ENCODE measurements at places on chromosomes 16 and 17. TPM values are rescaled to one million over a fixed set of nuclear protein-coding genes. Genes with fewer than 3 reads are reported as not detected.

The BTBD17 gene
- polyA plus RNA-seq: not detected

The OXLD1 gene
- polyA plus RNA-seq: 13.4 TPM

The TCAP gene
- polyA plus RNA-seq: 0.12 TPM

The IRX3 gene
- not detected for polyA plus RNA-seq

The SYCE1L gene
- 0.15 TPM for polyA plus RNA-seq

The ABCA10 gene
- polyA plus RNA-seq: 0.58 TPM

The TMEM238L gene
- not detected for polyA plus RNA-seq

The PRCD gene
- 1.9 TPM for polyA plus RNA-seq

The GUCY2D gene
- polyA plus RNA-seq: not detected

The ACSM2A gene
- polyA plus RNA-seq: not detected

The NLE1 gene
- 10.5 TPM for polyA plus RNA-seq

The PTX4 gene
- not detected for polyA plus RNA-seq

The CLEC19A gene
- not detected for polyA plus RNA-seq

The C16orf96 gene
- not detected for polyA plus RNA-seq

The IL32 gene
- 30.3 TPM for polyA plus RNA-seq

The TEKT5 gene
- 0.15 TPM for polyA plus RNA-seq

The CACNG1 gene
- polyA plus RNA-seq: not detected

The KRT15 gene
- 1.4 TPM for polyA plus RNA-seq

The TEKT3 gene
- 0.69 TPM for polyA plus RNA-seq

The METTL2A gene
- 15.9 TPM for polyA plus RNA-seq

The VTN gene
- polyA plus RNA-seq: 0.53 TPM

The HOXB1 gene
- polyA plus RNA-seq: not detected

The ESRP2 gene
- polyA plus RNA-seq: 0.01 TPM

The ARHGAP44 gene
- 1.3 TPM for polyA plus RNA-seq

The DCAF7 gene
- polyA plus RNA-seq: 52.7 TPM

The ENPP7 gene
- not detected for polyA plus RNA-seq

The CSH1 gene
- polyA plus RNA-seq: not detected

The DOC2A gene
- 0.46 TPM for polyA plus RNA-seq

The TMEM106A gene
- 4.5 TPM for polyA plus RNA-seq

The CLDN7 gene
- polyA plus RNA-seq: 0.84 TPM

The NR1D1 gene
- 1.0 TPM for polyA plus RNA-seq

The NHERF2 gene
- polyA plus RNA-seq: 23.5 TPM

The CAMTA2 gene
- polyA plus RNA-seq: 18.0 TPM

The IL21R gene
- 0.52 TPM for polyA plus RNA-seq

The NACA2 gene
- polyA plus RNA-seq: 0.56 TPM

The SDR42E2 gene
- polyA plus RNA-seq: not detected

The SAMD14 gene
- polyA plus RNA-seq: 5.3 TPM

The CCDC78 gene
- polyA plus RNA-seq: 1.5 TPM

The SAT2 gene
- polyA plus RNA-seq: 61.5 TPM

The PHOSPHO1 gene
- 0.05 TPM for polyA plus RNA-seq

The PNMT gene
- not detected for polyA plus RNA-seq

Measured in AG04450 (cell line).